ENCODE measurements at places on chromosomes 2 and 18.
A peak's percentile ranks its signal among the peaks of the same experiment; 100 is the strongest.

GRCh38 chr2:26687801-26688200 is 4.7 kb upstream of the KCNK3 start:
- no peak for DNase-seq

DNA sequence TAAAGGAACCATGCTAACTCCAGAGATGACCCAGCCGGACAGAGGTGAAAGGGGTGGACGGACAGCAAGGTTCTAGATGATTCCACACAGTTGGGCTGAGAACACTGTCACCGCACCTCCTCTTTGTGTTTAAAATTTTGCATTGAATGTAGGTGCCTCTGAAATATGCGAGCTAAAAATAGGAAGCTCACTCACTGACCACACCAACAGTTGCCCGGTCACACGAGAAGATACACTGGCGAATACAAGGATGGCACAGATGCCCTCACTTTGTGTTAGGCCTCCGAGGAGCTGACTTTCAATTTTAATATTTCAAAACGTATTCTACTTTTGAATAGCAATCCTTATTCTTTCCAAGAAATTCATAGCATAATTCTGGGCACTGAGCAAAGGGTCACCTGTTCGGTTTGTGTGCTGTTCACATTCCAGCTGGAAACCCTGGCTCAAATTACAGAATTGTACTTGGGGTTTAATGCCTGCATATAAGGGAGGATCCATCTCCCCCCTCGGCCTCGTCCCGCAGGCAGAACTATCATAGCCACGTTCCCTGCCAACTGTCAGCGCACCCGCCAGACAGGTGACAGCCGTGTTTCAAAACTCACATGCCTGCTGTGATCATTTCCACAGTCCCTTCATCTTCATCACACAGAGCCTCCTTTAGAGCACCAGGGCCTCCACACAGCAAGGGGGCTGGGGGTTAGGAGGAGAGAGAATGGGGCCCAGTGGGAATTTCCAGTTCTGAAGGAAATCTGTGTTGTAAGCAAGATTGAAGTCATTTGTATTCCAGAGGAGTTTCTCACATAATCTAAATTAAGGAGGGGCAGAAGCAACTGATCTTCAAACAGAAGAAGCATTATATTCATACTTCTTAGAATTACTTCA is 48.2 kb downstream of the ADI1 start:
- no peak for DNase-seq

DNA sequence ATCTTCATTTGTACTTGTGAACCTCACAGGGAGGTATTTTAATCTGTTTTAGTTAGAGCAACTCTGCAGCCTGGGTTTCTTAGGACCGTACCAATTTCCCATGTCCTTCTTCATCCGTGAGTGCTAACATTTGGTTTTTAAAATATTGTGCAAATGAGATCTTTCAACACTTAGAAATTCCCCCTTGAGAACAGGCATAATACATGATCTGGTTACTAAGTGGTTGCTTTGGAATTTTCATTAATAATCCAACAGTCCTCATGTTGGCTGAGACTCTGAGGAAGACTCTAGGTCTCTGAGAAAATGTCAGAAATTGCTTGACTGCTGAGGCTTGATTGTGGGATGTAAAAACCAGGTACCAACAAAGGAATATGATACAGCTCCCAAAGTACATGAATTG is 125.6 kb upstream of the CDCA7 start:
- no peak for DNase-seq

GRCh38 chr18:29084120-29084519 is 907.2 kb upstream of the CDH2 start:
- DNase-seq = no peak

- DNase-seq = no peak
These were observed 121.4 kb upstream of the SLC14A2 start for GRCh38 chr18:45493830-45494229.

GRCh38 chr18:12929477-12930083 is 18.2 kb upstream of the SEH1L start:
- no peak for DNase-seq

DNA sequence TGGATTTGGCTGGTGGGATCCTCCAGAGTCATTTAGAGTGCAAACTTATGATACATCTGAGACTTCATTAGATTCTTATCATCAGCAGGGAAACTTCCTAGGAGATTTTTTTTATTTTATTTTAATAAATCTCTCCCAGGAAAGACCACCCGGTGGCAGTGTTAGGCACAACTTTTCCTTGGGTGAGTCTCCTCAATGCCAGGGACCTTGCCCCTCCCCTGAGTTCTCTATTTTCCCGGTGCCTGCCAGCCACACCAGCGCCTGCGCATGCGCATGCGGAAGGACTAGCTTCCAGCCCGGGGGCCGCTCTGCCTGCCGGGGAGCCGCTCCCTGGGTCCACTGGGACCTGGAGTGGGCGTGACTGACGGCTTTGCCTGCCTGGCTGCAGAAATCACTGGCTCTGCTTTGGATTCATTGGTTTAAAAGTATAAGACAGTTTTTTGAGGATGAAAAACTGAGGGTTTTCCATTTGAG is 86.6 kb downstream of the TMEM182 start:
- peak; percentile 70 for DNase-seq

- DNase-seq = no peak
These were observed 37.5 kb downstream of the PAX8 start for GRCh38 chr2:113240915-113241911.

DNA sequence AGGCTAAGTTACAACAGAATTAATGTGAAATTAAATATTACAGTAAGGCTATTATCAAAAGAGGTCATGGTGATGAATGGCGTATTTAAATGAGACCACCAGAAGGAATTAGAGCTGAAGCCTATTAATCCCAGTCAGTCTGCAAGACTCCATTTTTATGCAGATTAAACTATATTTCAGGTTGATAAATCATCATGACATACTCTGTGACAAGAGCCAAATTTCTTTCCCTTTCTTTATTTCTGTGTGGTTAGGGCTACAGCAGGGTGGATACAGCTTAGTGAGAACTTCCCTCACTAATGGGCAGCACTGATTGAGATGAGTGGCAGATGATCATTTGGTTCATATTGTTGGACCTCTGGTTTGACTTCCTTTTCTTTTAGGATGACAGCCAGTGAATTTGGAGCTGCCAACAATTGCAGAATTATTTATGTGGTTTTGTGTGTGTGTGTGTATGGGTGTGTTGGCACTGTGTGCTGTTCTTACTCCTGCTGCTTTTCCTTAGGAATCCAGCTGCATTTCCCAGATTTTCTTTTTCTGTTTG is 481.3 kb downstream of the PIK3C3 start:
- DNase-seq = no peak

DNA sequence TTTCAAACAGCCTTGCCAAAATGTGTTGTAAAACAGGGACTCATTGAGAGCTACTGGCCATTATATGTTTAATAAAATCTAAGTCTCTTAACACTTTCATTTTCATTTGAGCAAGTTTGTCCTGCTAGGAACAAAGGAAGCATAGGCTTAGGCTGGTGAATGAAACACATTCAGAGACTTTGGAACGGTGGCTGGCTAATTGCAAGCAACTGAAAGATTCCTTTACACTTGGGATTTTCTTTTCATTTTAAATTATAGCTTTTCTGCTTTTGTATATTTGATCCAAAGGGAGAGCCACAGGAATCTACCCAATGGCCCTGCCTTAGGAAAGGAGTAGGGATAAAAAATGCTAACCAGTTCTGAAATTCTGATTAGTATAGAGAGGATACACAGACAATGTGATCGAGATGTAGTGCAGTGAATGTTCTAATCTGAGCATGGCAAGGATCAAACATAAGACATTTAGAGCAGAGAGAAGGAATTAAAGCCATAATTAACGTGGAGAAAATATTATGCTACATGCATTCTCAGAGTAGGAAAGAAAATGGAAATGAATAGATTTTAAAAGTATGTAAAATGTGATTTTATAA is 911.4 kb upstream of the SLC39A10 start:
- DNase-seq = no peak

Data from left renal cortex interstitium (tissue), 4 donors.